ENCODE measurements at places on chromosomes 2 and 18. TPM values are rescaled to one million over a fixed set of nuclear protein-coding genes. Genes with fewer than 3 reads are reported as not detected.

ECEL1 gene
- not detected for total RNA-seq

EMILIN1 gene
- total RNA-seq = 88.5 TPM

GCA gene
- 3.7 TPM for total RNA-seq

HOXD9 gene
- 5.4 TPM for total RNA-seq

THSD7B gene
- total RNA-seq = 0.16 TPM

TUBB8B gene
- not detected for total RNA-seq

CLEC4F gene
- total RNA-seq = not detected

DSG1 gene
- not detected for total RNA-seq

PMAIP1 gene
- 61.3 TPM for total RNA-seq

SPDYA gene
- total RNA-seq = 0.49 TPM

EFR3B gene
- total RNA-seq = 0.45 TPM

BMP10 gene
- total RNA-seq = not detected

TCF7L1 gene
- not detected for total RNA-seq

INPP5D gene
- total RNA-seq = 0.72 TPM

TNFAIP6 gene
- total RNA-seq = 0.16 TPM

SOWAHC gene
- total RNA-seq = 12.4 TPM

CREG2 gene
- not detected for total RNA-seq

KCNE4 gene
- 0.34 TPM for total RNA-seq

ANKRD30B gene
- 1.4 TPM for total RNA-seq

ERICH2 gene
- total RNA-seq = not detected
